ENCODE measurements at places on chromosomes 6 and 20.

GRCh38 chr20:24503352-24503931, 34.0 kb downstream of the SYNDIG1 start:
- DNase-seq, result no peak

- DNase-seq, result no peak
Measured at GRCh38 chr6:24568683-24569082, 73.9 kb downstream of the ALDH5A1 start.

DNA sequence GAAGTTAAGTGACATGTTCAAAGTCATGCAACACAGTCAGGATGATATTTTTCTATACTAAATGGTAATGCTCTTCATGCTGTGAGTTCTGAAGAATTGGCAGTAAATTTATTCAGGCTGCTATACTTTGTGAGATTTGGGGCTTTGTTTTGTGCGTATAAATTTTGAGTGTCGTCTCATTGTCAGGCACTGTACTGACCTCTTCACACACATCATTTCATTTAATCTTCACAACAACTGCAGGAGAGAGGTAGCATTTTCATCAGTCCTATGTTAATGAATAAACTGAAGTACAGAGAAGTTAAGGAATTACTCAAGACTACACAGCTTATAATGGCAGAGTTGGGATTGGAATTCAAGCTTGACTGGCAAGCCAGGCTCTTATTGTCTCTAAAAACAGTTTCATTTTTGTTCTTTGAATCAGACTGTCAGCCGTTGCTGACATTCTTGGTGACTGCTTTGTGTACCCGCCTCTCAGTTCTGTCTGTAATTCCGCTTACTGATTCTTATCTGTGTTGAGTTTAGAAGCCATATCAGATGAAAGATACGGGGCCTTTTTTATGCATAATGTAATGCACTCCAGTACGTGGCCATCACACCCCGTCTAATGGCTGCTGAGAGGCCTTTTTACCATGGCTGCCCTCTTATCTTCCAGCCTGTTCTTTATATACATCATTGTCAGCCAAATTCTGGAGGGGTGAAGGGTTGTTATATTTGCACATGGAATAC, 274.9 kb downstream of the UTRN start:
- DNase-seq, result peak; percentile 1

DNA sequence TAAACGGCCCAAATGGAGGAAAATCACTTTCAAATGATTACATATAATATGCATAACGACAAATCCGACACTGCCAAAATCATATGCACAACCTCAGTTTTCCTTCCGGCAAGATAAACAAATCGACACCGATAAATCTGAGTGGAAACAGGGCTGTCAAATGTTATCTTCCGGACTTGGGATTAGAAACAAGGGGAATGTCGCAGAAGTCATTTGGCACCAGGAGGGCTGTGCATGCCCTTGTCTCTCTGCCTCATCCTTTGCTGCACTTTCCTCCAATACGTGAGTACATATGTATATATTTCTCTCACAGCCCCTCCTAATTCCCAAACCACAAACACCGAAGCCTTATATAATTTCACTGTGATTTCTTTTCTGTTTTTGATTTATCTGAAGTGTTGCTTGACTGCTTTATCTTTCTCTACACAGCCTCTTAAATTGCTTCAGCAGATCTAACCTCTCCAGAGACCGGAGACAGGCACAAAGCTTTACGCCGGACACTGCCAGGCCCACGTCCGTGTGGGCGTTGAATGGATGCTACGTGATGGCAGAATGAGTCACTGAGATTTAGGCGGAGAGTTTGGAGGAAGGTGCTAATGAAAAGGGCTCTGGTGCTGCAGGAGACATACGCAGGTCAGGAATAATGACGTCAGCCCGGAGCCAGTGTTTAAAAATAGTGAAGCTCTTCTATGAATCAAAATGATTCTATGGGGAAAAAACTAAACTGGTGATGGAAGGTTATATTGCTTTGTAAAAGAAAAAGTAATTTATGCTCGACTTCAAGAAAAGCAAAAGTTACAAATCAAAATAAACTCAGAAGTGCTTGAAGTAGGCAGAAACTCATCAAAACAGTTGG, 21.0 kb upstream of the PRELID3B start:
- peak; percentile 39 for DNase-seq

- no peak for DNase-seq
Measured at GRCh38 chr6:158649289-158650143, at the start of gene SYTL3. Gene SYTL3, plus strand, starts transcription at chr6:158650054. Its CDS starts 13,215 bp downstream, at chr6:158663269.

- DNase-seq, result no peak
Measured at GRCh38 chr6:3627956-3628835, 123.3 kb downstream of the PXDC1 start.

DNA sequence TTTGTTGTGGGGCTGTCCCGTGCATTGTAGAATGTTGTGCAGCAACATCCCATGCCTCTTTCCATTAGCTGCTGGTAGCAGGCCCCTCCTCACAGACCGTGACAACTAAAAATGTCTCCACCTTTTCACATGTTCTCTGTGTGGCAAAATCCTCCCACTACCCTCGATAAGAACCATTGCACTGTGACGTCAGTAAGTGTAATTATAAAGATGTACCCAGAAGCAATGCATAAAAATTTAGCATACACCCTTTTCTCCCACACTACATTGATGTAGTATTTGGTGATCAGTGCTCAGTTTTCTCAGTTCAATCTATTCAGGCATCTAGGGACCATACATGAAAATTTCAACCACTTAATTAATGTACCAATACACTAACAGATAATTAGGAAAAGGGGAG, 389.9 kb downstream of the DOK5 start:
- DNase-seq, result no peak

- no peak for DNase-seq
Measured at GRCh38 chr6:15398633-15399275, 152.9 kb downstream of the JARID2 start.

DNA sequence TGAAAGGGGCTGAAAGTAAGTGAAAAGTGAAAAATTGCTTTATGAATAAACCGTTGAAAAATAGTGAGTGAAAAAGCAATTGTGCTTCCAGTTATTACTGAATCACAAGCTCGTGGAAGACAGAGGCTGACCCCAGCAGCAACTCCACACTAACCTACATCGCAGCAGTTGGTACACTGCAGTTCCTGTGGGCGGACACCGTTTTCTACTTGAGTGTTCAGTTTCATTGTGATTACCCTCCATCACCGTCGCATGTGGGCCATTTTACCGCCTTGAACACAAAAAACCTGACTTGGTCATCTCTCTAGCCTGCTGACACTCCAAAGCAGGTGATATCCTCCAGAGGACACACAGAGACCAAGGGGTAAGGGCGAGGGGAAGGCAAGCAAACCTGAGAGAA, 28.4 kb downstream of the PRDM1 start:
- no peak for DNase-seq

- no peak for DNase-seq
Measured at GRCh38 chr6:27370391-27370790, 18.2 kb upstream of the ZNF391 start.

DNA sequence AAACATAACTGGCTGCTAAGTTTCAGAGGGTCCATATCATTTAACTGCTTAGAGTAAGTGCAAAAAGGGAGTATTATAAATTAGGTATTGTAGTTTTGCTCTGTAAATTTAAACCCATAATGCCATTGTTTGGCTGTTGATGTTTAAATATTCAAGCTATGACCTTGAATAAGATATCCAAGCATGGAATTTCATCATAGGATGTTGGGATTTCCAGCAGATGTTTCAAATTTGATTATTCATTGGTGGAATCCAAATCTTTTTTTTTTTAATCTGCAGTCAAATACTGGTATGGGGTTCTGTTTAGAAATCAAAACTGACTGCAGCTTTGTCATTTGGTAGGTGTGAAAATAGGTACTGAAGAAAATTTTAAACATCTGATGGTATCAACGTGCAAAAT, 161.0 kb downstream of the KHDC1L start:
- DNase-seq, result no peak

DNA sequence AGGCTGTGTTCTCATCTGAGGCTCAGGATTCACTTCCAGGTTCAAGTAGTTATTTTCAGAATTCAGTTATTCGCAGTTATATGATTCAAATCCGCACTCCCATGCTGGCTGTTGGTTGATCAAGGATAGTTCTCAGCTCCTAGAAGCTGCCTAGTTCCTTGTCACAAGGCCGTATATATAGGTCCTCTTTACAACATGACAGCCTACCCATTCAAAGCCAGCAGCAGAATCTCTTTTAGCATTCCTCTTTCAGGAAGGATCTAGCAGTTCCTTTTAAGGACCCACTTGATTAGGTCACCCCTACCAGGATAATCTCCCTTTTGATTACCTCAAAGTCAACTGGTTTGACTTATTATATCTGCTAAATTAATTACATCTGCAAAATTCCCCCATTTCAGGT, 23.8 kb upstream of the LAMP5 start:
- DNase-seq, result no peak

GRCh38 chr6:30480536-30481156, 8.7 kb upstream of the HLA-E start:
- no peak for DNase-seq

DNA sequence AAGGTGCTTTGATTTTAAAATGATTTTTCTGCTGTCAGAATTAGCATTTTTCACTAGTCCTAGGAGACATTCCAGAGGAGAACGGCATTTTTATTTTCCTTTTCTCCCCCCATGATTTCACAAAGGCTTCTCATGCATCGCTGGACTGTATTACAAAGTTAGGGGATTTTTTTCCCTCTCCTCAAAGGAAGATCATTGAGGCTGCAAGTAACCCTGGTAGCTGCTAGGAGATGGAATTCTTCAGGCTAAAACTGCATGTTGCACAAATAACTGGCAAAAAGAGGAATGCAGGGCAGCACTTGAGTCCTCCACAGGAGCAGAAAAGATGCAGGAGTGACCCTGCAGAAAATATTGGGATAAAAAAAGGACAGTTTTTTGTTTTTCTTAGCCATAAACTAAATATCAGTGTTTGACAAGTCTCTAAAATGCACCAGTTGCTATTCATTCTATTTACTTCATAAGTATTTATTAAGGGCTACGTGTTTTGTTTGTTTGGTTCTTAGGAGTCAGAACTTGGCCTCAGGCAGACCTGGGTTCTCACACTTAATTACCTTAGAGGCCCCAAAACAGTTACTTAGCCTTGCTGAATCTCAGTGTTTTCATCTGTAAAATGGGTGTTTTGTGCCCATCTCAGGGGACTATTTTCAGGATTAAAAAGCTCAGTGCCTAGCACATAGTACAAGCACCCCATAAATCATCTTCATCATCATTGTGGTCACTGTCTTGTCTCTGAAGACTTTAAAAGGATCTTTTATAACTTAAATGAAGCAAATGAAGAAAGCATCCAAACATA, 144.5 kb upstream of the ID4 start:
- DNase-seq, result no peak

All from A549 (cell line).